Naive thymus-derived CD8-positive, alpha-beta T cell (primary cell): ENCODE measurements at places on chromosomes 11 and 22.

GRCh38 chr11:120027546-120028180, 110.2 kb downstream of the TRIM29 start:
- DNase-seq = no peak

DNA sequence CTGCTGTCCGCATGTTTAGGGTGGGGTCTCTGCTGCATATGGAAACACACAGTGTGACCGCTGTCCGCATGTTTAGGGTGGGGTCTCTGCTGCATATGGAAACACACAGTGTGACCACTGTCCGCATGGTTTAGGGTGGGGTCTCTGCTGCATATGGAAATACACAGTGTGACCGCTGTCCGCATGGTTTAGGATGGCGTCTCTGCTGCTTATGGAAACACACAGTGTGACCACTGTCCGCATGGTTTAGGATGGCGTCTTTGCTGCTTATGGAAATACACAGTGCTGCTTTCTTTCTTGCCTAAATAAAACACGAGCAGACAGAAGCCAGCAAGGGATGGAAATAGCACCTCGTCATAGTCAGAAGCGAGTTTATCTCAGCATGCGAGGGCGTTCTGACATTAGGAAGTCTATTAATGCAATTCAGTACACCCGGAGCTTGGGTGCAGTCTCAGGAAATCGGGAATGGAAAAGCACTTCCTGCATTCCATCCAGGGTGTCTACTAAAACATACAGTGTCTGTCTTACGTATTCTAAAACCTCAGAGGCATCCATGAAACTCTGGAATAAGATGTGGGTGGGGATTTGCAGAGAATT, 32.6 kb upstream of the TOLLIP start:
- no peak for DNase-seq

DNA sequence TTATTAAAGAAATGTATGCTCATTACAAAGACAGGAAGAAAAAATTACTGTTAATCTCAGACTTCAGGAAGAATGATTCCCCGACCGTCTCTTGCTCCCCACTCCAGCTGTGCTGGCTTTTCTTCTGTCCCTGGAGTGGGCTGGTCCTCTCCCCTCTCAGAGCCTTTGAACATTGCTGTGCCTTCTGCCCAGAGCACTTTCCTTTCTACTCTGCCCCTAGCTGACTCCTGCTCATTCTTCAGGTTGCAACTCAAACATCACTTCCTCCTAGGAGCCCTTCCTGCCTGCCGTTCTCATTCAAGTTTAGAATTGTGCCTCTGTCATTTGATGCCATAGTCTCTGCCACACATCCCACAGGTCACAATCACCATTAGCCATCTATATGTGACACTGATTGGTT, 329.5 kb downstream of the MIAT start:
- DNase-seq = no peak

DNA sequence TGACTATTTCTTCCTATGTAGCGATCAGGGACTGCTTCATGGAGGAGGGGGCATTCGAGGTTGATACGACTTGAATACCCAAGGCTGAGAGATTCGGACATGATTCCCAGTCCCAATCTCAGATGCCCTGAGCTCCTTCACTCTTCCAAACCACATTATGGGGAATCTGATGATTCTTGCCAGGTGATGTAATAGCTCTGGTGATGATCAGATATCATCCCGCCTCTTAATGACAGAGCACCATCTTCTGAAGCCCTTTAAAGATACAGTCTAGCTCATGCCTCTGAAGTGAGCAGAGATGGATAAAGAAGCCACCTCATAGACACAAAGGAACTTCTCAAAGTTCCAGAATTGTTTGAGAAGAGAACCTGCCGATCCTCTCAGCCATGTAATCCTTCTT, 8.9 kb upstream of the CLMP start:
- no peak for DNase-seq
